ENCODE measurements at places on chromosomes 11 and 22.

- DNase-seq, result no peak
Measured at GRCh38 chr11:70462818-70463477, 64.6 kb downstream of the CTTN start.

- no peak for DNase-seq
Measured at GRCh38 chr11:102204174-102204573, 93.9 kb downstream of the YAP1 start.

- DNase-seq, result no peak
Measured at GRCh38 chr11:15318814-15319213, 204.1 kb downstream of the INSC start.

- no peak for DNase-seq
Measured at GRCh38 chr11:31747581-31747980, 63.5 kb downstream of the PAX6 start.

DNA sequence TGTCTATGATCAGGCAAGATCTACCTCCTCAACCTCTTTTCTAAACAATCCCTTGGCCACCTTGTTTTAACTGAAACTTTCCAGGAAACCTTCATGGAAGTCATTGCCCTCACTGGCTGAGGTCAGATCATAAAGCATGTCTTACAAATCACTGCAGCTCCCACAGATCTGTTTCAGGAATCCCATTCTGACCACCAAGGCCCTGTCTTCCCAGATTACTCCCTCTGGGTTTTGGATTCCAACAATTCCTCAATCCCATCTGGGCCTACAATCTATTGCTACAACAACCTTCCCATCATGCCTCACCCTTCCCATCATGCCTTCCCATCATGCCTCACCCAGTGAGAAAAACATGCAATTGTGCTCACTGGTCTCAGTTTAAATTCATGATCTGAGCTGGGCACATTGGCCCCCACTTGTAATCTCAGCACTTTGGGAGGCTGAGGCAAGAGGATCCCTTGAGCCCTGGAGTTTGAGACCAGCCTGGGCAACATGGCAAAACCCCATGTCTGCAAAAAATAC lies 15.9 kb downstream of the ADAMTS15 start:
- no peak for DNase-seq

GRCh38 chr11:121589946-121590537 lies 137.3 kb upstream of the SORL1-AS1 start:
- no peak for DNase-seq

- DNase-seq, result no peak
Measured at GRCh38 chr11:57425565-57426438, 1.1 kb downstream of the SLC43A3 start.

DNA sequence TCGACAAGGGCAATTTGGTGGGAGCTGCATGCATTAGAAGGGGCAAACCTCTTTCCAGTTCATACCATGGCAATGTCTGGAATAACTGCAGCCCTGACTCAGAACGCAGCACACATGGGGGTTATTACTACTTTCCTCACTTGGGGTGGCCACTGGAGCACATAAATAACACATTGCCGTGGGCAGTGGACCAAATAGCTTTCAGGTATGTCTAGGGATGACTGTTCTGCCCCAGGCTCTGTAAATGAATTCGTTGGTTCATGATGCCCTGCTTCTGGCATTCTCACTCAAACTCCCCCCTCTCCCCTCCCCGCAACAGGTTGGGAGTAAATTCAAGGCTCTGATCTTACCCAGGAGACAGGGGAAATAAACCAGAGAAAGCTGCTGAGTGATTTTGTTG lies 238.0 kb upstream of the PLET1 start:
- no peak for DNase-seq

DNA sequence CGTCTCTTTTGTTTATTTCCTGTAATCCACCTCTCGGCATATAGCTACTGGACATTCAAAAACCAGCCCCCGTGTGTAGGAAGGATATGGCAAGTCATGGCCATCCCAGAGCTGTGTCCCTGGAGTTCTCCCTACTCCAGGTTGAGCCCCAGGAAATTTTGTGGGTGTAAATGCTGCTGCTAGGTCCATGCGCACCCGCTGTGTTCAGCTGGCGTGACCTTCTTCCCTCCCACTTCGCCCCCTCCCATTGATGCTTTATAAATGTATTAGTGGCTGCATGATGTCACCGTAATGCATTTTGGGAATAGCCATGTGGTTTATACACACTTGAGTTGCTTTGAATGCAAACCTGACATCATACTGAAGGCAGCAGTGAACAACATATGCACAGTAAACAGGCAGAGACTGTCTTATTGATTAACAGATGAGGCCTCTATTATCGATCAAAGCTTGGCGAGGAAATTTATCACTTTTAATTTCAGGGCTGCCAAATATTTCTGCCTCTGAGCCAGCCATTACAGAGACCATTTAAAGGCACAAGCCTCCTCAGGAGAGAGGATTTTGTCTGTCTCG lies 113.6 kb upstream of the NNMT start:
- DNase-seq, result no peak

- no peak for DNase-seq
Measured at GRCh38 chr11:8218840-8219239, 44.8 kb downstream of the LMO1 start.

DNA sequence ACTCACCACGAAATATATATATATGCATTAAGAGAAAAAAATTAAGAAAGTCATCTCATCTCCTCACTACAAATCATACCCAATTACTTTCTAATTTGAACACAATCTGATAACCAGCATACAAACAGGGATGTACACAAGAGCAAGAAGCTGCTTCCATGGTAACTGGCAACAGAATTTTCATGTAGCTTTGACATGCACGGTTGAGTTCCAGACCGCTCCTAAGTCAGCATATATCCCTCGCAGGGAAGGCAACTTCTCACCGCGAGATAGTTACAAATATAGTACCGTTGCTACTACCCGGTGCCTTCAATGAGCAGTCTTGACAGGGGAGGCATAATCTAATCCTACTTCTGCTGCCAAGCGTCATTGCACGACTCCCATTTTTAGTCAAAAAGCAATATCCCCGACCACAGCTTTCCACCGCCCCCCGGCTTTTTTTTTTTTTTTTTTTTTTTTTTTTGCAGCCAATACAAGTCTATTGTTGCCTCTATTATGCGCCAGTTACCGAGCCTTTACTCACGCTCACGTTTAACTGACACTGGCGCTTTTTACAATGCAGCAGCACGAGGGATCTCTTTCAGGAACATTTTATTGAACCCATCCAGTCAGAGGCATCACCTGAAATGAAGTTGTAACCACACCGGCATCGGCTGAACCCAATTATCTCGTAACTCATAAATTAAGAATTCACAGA lies 2.2 kb downstream of the CADM1 start:
- no peak for DNase-seq

- DNase-seq, result no peak
Measured at GRCh38 chr22:40727964-40728615, 48.8 kb downstream of the MCHR1 start.

DNA sequence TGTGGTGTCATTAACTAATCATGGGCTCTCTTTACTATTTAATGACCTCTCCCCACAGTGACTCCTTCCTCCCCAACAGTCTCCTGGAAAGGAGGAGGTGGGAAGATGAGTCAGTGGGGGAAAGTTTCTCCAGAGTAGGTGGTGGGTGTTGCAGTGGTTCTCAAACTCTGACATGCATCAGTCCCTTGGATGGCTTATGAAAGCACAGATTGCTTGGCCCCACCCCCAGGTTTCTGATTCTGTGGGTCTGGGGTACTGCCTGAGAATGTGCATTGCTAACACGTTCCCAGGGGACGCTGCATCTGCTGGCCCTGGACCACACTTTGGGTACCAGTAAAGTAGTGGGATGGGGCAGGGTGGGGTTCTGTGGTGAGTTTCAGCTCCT lies 9.8 kb downstream of the CD82 start:
- DNase-seq, result peak; percentile 23

- DNase-seq, result no peak
Measured at GRCh38 chr11:128501632-128502549, 85.5 kb downstream of the ETS1 start.

- DNase-seq, result no peak
Measured at GRCh38 chr11:73239571-73240189, 21.6 kb downstream of the P2RY2 start.

DNA sequence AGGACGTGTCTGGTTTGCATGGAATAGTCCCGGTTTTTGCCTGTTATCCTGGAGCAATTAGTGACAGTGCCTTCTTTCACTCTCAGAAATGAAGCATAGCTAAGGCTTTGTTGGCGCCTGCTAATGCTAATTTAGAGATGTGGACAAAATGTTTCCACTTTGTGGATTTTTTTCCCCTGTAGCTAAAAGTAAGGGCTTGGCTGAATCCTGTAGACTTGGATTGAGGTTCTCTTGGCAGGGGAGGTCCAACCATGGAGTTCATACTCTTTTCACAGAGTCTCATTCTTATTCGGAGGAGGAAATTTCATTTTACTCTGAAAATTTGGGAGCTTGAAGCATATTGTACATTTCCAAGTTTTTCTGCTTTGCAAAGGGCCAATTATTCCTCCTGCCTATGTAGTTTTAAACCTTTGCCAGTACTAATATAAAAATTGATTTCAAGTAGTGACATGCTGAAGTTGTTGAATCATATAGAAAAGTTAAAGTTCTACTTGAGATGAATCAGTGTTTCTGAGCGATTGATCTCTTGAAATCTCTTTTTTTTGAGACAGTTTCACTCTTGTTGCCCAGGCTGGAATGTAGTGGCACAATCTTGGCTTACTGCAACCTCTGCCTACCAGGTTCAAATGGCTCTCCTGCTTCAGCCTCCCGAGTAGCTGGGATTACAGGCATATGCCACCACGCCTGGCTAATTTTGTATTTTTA lies 20.0 kb downstream of the PPFIA1 start:
- DNase-seq, result no peak

GRCh38 chr22:24444729-24445466 lies 17.5 kb downstream of the ADORA2A start:
- no peak for DNase-seq

DNA sequence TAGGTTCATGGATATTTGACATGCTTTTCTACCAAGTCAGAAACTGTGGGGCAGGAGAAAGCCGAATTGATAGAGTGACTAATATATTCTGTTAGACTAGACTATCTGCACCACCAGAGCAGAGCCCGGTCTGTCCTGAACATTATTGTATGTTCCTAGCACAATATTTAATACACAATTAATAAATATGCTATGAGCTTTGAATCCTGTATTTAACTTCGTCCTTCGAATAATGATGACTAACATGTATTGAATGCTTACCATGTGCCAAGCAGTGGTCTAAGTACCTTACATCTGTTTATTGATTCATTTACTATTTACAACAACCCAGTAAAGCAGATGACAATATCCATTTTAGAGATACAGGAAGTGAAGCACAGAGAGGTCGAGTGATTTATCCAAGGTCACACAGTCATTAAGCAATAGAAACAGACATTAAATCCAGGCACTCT lies 44.8 kb upstream of the ANO3 start:
- no peak for DNase-seq

- no peak for DNase-seq
Measured at GRCh38 chr11:128715691-128716561, 22.1 kb downstream of the FLI1 start.

GRCh38 chr11:67213178-67213621 lies 53.1 kb upstream of the GRK2 start:
- no peak for DNase-seq

- DNase-seq, result no peak
Measured at GRCh38 chr11:82874646-82875523, 25.3 kb downstream of the PRCP start.

DNA sequence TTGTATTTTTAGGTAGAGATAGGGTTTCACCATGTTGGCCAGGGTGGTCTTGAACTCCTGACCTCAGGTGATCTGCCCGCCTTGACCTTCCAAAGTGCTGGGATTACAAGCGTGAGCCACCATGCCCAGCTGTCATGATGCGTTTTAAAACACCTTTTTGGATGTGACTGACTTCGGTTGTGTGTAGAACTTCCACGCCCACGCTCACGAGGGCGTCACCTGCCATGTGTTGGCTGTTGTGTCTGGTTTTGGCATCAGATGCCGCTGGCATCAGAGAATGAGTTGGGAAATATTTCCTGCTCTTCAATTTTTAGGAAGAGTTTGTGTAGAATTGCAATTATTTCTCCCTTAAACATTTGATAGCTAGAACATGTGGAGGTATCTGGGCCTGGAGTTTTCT lies 109.1 kb downstream of the KCNQ1 start:
- DNase-seq, result no peak

DNA sequence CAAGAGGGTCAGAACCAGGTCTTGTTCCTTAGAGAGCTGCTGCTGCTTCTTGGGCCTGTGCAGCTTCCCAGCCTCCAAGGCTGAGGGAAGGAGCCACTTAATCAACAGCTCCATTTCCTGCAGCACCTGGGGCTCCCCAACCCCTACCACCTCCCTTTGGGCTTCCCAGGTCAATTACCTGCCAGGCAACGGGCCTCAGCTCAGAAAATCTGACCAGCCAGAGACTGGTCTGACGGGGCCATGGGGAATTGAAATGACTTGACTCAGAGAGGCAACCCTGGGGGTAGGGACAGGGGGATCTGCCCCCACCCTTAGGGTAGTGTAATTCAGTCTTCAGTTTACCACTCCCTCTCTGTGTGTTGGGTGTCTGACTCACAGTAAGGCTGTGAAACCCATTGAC lies 4.7 kb upstream of the MAJIN start:
- DNase-seq, result no peak

- no peak for DNase-seq
Measured at GRCh38 chr11:18769802-18770456, 21.7 kb downstream of the PTPN5 start.

DNA sequence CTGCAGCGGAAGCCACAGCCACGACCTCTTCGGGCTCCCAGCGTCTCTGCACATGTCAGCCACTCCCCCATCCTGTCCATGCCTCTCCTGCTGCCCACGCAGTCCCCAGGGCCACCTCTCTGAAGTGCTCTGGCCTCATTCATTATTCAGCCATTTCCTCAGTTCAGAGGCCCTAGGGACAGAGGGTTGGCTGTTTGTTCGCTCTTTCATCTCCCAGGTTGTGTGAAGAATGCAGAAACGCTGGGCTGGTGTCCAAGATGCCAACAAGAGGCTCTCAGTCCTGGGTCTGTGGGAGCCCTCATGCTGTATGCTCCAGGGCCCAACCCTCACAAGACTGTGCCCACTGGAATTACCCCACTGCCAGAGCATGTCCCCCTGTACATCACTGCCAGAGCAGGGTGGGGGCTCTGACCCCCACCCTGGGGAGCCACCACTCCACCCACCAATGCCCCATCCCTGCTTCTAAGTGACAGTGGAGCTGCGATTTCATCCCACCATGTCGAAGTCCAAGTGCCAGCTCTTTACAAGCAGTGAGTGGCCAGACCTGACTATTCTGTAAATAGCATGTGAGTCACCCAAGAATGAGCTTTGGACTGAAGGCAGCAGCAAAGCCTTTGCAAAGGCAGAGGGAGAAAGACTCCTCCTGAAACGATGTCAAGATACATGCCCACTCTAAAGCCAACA lies 209.6 kb downstream of the BUD13 start:
- DNase-seq, result no peak

GRCh38 chr11:30585892-30586250 lies 282 bp downstream of the MPPED2 start:
- no peak for DNase-seq

GRCh38 chr22:17698948-17699347 lies 60.4 kb downstream of the BCL2L13 start:
- no peak for DNase-seq
